ENCODE measurements at places on chromosomes 16 and 17.

DNA sequence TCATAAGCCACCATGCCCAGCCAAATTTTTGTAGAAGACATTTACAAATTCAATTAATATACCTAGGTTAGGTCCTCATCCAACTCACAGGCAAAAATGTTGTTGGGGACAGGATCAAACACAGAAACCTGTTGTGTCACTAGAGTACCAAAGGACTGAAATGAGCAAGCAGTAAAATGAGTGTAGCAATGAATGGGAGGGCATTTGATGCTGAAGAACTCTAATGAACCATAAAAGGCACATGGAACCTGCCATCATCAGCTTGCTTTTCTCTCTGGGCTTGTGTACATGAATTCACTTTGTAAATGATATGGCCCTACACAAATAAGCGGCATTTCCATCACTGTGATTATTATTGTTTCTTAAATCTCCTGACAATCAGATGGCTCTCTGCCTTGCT lies 17.8 kb downstream of the USP31 start:
- DNase-seq, result no peak

DNA sequence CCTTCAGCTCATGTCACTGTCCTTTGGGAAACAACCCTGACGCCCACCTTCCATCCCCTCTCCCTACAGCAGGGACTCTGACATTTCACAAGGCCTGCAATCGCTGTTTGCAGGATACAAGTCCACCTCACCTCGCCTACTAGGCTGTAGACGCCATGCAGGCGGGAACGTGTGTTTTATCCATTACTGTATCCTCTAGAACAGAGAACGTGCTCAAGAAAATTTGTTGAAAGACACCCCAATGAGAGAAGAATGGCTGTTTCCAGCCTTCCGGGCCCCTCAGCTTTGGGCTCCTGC lies 1.5 kb upstream of the TTYH2 start:
- DNase-seq, result no peak

- no peak for DNase-seq
These were observed 10.5 kb downstream of the PPM1D start for GRCh38 chr17:60610473-60610872.

- no peak for DNase-seq
These were observed 117.8 kb downstream of the SOCS1 start for GRCh38 chr16:11138022-11138768.

DNA sequence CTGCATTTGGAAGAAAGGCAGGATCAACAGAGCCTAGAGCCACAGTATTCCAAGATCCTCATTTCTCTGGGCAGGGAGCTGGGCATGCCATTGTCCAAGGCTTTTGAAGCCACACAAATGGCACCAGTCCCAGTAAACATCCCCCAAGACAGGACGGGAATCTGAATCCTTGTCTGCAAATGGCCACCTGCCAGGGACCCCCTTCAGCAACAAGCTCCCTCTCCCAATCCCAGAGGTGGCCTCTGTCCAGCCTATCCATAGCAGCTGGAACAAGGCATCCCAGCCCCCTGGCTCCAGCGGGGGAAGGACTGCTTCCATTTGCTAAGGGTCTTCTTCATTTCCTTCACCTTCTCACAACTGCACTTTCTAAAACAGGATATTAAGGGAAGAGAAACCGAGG lies 204.4 kb downstream of the C16orf78 start:
- DNase-seq, result no peak

DNA sequence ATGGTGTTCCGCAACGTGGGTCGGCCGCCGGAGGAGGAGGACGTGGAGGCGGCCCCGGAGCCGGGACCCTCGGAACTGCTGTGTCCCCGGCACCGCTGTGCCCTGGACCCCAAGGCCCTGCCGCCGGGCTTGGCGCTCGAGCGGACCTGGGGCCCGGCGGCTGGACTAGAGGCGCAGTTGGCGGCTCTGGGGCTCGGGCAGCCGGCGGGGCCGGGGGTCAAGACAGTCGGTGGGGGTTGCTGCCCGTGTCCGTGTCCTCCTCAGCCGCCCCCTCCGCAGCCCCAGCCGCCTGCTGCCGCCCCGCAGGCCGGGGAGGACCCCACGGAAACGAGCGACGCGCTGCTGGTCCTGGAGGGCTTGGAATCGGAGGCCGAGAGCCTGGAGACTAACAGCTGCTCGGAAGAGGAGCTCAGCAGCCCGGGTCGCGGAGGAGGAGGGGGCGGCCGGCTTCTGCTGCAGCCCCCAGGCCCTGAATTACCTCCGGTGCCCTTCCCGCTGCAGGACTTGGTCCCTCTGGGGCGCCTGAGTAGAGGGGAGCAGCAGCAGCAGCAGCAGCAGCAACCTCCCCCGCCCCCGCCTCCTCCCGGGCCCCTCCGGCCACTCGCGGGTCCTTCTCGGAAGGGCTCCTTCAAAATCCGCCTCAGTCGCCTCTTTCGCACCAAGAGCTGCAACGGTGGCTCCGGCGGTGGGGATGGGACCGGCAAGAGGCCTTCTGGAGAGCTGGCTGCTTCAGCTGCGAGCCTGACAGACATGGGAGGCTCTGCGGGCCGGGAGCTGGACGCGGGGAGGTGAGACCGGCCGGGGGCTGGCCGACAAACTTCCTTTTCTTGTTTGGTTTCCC lies 821 bp downstream of the SOCS7 start:
- DNase-seq, result no peak

DNA sequence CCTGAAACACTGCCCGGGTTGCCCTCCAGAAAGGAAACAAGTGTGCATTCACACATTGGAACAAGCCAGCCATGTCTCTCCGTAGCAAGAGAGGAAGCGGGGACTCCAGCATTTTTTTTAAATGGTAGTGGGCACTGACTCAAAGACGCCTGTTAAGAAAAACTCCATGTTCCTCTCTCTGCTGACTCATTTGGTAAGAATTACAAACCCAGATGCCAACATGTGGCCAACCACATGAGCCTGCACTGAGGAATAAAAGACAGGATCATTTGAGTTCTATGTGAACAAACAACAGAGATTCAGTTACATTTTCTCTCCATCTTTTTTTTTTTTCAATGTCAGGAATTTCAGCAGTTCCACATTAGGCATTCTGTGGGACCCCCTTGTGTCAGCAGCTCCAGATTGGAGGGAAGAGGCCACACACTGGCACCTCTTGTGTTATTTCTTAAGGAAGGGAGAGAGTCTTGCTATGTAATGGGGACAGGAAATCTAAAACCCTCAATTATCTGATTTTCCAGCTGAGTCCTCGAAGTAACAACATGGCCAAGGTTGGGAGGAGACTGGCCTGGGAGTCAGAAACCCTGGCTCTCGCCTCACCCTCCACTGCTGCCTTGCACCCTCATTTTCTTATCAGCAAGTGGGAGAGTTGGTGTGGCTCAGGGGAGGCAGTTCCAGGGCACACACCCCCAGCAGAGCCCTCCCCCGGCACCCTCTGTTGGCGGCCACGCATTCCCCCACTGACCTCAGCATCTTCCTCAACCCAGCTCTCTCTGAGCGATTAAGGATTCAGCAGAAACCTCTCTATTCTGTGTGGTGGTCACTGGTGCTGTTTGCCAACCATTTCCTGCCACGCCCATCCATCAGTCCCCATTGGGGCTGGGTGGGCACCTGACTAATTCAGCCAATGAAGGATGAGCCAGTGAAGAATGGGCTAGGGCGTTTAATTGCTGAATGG lies 173.0 kb downstream of the FOXL1 start:
- no peak for DNase-seq

GRCh38 chr17:67059372-67059771 lies 15.0 kb downstream of the CACNG1 start:
- no peak for DNase-seq

GRCh38 chr16:10983159-10983558 lies 38.8 kb downstream of the CLEC16A start:
- DNase-seq, result no peak

DNA sequence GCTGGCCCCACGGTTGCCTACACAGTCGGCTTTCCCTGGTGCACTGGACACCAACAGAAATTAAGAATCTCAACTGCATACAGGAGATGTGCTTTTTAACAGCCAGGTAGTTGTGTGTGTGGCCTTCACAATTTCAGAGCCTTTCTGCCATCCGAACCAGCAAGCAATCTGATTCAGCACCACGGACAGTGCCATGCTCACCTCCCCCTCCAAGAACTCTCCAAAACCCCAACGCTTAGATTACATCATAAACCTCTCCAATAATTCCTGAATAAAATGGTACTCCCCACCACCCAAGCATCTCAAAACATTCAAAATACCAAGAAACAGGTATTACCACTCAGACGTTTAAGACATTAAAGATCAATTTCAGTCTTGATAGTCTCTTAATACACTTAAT lies 31.8 kb downstream of the USP7 start:
- peak; percentile 15 for DNase-seq

DNA sequence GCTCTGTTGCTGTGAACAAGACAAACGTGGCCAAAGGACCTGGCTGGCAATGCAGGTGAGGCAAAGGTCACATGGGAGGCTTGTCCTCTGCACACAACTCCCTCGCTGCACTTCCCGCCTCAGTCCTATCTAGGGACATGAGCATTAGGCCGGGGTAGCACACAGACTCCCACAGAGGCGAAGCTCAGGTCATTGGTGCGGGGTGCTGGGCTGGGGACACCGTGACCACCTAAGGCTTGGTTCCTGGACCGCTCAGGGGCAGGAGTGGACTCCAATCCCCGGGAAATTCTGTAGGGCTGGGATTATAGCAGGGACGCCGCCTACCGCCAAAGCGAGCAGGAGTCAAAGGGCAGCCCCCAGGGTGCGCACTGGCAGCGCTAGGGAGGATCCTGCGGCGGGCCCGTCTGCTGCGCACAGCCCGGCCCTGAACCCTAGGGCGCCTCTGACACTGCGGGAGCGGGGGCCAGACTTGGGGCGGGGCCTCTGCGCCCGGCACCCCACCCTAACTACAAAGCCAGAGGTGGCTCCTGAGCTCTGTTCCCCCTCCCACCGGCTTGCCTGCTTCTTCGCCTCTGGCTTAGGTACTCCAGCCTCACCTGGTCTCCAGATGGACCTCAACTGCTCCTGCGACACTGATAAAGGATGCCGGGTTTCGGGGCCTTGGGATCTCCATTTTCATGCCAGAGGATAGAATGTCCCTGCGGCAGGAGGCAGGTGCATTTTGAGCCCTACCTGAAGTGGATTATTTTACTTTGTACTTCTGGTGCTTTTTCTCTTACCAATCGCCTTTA lies 3.9 kb upstream of the MT1B start:
- DNase-seq, result no peak

GRCh38 chr16:2818272-2818876 lies 1.3 kb downstream of the PRSS21 start:
- DNase-seq, result no peak

GRCh38 chr16:30377050-30377811 lies 2.6 kb downstream of the MYL11 start:
- DNase-seq, result no peak

- DNase-seq, result peak; percentile 86
These were observed 15.7 kb downstream of the ADAM11 start for GRCh38 chr17:44774271-44775135.

DNA sequence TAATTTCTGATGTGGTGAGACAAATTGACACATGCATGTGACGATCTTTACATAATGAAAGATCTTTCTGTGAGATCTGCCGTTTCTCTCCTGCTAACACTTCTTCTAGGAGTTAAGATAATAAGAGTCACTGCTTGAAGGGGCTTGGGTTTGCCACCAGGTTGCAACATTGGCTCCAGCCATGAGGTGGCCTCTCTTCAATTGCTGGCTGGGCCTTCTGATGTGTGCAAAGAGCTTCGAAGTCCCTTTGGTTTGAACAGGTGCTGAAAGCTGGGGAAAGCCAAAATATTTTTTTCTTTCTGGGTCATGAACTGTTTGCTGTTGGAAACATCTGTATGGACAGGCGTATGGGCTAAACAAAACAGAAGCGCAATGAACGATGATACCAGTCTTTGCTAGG lies 204.1 kb upstream of the SALL1 start:
- no peak for DNase-seq

- no peak for DNase-seq
These were observed 2.8 kb upstream of the MEAK7 start for GRCh38 chr16:84507011-84507982.

- no peak for DNase-seq
These were observed 71.9 kb downstream of the AXIN2 start for GRCh38 chr17:65489413-65490155.

GRCh38 chr16:50765260-50765659 lies 23.4 kb downstream of the CYLD start:
- no peak for DNase-seq

- no peak for DNase-seq
These were observed 489.3 kb upstream of the SOX9 start for GRCh38 chr17:71631483-71631882.

DNA sequence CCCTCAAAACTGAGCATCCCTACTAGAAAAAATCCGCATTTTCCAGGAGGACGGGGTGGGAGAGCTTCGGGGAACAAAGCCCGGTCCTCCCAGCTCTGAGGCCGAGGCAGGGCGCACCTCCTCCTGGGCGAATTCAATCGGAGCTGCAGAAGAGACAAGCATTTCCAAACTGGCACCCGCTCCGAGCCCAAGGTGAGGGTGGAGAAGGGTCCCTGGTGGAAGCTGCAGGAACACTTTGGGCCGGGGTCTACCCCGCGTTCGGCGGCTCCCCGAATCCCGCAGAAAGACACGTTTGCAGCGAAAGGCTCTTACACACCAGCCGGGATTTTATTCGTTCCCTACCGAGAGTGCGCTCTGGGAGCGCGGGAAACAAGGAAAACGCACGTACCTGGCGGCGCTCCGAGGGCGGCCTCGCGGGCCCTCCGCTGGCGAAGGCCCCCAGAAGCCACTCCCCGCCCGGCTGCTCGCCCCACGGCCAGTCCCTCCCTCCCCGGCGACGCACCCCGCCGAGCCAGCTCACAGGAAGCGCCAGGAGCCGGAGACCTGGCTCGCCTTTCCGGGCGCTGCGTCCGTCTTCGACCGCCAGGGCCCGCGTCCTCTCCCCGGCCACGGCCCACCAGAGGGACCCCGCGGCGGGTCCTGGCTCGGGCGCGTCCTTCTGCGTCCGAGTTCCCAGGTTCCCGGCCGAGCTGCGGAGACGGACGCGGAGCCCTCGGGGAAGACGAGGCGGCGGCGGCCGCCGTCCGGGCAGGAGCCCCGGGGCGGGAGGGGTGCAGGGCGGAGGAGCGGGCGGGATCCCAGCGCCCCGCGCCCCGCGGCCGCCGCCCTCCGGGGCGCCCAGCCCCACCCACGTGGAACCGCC lies 49.8 kb upstream of the BAHCC1 start:
- no peak for DNase-seq

GRCh38 chr16:51095890-51096626 lies 55.0 kb downstream of the SALL1 start:
- no peak for DNase-seq

DNA sequence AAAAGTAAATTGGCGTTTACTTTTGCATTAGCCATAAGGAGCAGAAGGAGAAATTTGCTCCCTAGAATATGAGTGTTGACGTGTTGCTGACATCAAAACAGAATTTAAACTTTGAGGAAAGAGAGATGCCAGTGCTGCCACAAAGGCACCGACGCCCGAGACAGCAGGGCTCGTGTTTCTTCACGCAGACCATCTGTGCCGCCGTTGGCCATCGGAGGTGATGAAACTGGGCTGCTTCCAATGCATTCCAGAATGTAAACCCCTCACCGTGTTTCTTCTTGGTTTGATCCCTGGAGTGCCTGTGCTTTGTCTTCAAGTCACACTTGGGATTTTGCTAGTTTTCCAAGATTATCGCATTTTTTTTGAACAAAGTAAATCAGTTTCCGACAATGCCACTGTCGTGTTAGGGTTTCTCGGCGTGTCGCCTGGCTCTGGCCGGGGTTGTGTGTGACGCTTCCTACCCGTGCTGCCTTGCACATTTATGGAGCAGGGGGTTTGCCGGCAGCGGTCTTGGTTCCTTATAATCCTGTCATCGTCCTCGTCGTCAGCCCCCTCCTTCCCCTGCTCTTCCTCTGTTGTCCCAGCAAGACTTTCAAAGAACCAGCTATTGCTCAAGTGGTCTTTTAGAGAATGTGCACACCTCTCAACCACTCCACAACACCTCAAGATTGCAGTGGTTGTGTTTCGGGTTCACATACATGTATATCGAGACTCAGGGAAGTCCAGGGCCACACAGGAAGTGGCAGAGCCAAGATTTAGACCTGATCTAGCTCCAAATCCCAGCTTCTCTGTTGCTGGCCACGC lies 103.9 kb downstream of the METRNL start:
- no peak for DNase-seq

Data from activated CD4-positive, alpha-beta T cell treated with anti-CD3 and anti-CD28 coated beads for 24 hours (primary cell).